NCI-H1417 treated with DMSO at 0.1 percent for 48 hours (cell line): ENCODE measurements at places on chromosomes 4 and X.

GRCh38 chr4:159428975-159429692, 326.3 kb downstream of the RAPGEF2 start:
- DNase-seq: no peak

DNA sequence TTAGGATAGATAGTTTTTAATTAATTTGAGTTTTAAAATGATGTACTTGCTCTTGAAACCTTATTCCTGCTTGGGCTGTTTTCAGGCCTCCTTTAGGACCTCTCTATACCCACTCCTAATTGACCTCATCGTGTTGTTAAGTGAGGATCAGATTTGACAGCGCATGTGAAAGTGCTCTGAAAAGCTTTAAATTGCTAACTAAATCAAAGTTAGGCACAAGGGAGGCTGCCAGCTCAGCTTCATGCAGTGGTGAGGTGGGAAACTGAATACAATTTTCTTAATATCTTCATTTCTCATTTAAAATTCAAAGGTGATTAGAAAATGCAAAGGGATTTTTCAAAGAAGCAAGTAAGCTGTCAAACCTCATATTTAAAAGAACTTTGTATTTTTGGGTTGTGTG, 20.0 kb downstream of the FHDC1 start:
- DNase-seq: no peak

- DNase-seq: no peak
Measured at GRCh38 chr4:170001011-170001744, 25.0 kb downstream of the MFAP3L start.

DNA sequence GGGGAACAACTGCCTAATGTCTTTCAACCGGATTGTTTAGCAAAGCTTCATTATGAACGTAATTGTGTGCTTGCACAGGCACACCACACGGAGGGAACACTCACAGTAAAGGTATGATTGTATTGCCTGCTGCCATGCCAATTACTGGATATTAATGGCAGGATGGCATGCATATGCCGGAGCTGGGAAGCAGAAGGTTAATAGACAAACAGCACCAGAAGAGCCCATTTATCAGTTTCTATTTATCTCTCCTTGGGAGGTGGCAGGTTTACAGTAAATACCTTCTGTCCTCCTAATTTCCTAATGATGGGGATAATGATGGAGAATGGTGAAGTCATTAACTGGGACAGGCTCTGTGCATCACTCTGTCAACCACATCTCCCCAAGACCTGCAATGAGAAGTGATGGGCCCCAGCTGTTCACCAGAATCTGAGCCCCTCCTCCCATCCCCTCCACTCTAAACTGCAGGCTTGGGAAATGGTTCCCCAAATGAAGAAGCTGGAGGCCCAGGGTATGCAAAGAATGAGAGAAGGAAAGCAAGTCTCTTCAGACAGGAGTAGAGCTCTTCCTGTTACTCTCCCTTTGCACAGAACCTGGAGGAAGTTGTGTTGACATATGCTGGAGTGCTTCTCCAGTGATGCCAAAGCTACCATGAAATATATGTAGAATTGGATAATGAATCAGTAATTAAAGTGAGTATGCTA, 160.8 kb downstream of the NAA11 start:
- DNase-seq: no peak

GRCh38 chr4:1219566-1219950, 29.4 kb downstream of the CTBP1 start:
- DNase-seq: no peak

DNA sequence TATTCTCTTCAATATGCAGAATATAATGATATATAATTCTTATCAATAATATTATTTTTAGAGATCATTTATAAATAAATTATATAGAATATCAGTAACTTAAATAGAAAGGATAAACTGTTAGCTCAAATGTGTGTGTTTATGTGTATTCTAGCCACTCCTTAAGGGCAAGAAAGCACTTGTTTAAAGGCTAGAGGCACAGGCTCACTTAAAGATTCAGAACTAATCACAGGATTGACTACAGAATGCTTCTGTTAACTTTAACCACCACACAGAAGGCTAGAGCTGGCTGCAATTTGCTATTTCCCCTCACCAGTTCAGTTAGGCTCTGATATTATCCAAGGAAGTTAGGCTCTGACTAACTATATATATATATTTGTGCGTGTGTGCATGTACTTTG, 69.6 kb downstream of the TBCK start:
- no peak for DNase-seq

- DNase-seq: no peak
Measured at GRCh38 chrX:43949669-43950068, 23.5 kb downstream of the NDP start.

DNA sequence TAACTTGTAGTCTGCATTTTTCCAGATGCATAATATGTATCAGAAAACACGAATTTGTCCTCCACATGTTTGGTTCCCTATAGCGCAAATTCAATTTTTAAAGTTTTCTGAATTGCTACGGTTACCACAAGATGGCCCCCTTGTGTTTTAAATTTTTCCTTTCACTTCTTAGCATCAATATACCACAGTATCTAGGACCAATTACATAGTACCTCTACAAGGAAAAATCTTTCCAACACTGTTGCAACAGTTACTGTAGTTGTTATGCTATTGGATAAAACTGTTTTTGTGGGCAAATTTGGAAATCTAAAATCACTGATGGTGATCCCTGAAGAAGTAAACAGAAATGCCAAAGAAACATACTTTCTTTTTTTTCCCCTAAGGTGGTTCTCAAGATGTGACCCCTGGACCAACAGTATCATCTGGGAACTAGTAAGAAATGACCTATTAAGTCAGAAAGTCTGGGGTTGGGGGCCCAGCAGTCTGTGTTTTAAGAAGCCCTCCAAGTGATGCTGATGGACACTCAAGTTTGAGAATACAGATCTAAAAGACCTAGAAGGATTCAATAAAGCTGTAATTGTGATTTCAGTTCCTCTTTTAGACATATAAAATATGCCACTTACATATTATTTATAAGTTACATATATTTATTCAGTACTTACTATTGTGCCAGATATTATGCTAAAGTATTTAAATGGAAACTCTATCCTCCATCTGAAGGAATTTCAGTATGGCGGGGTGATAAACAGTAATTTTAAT, 3.1 kb downstream of the ZGRF1 start:
- no peak for DNase-seq

- no peak for DNase-seq
Measured at GRCh38 chr4:25417014-25417413, 40.0 kb downstream of the ANAPC4 start.

GRCh38 chr4:79823148-79823763, 249.8 kb downstream of the ANTXR2 start:
- DNase-seq: no peak

- no peak for DNase-seq
Measured at GRCh38 chrX:154096140-154097002, 1.1 kb downstream of the MECP2 start.

- DNase-seq: no peak
Measured at GRCh38 chrX:5236096-5236495, 992.6 kb downstream of the NLGN4X start.

DNA sequence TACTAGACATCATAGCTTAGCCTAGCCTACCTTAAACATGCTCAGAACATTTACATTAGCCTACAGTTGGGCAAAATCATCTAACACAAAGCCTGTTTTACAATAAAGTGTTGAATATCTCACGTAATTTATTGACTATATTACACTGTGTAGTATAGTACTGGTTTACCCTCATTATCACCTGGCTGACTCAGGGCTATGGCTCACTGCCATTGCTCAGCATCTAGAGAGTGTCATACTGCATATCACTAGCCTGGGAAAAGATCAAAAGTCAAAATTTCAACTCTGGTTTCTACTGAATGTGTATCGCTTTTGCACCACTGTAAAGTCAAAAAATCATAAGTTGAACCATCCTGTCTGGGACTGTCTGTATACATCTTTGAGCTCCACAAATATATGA, 78.6 kb downstream of the CEP44 start:
- DNase-seq: no peak

DNA sequence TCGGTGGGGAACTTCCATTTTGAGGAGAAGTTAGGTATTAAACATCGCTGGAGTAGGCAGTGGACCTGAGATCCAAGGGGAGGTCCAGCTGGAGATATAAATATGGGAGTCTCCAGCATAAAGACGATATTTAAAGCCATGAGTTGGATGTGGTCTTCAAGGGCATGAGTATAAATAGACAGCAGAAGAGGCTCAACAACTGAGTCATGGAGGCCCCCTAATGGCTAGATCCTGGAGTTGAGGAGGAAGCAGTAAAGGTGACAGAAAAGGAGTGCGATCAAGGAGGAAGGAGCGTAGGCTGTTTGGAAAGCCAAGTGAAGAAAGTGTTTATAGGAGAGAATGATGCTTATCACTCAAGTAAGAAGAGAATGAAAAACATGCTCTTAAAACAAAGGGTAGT, 18.1 kb upstream of the APBB2 start:
- DNase-seq: no peak

- DNase-seq: no peak
Measured at GRCh38 chr4:176149680-176150355, 45.6 kb downstream of the SPATA4 start.
